ENCODE measurements at places on chromosomes 7 and 10.

DNA sequence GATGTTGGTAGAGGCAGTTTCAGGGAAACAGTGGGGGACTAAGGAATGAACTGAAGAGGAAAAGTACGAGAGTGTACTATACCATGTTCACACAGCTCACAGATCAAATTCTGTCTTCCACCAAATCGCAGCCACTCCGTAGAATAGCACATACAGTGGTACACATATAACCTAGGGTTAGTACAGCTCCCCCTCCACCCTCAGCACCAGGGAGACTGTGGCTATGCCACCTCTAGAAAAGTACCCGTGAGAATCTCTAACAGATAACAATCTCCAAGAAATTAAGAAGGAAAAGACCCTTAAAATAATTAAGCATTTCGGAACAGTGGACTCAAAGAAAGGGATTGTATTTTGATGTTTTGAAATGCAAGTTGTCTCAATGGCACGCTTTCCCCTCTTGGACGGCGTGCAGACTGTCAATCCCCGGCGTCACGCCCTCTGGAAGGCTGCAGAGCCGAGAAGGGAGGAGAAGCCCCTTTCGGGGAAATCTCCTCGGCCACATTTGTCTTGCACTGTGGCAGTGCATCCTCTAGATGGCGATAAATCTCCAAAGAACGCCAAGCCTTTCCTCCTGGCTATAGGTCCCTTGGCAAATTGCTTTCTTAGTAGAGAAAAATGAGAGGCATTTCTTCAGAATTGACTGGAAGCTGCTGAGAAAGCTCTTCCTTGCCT is 345.0 kb downstream of the REEP3 start:
- peak; percentile 14 for DNase-seq

DNA sequence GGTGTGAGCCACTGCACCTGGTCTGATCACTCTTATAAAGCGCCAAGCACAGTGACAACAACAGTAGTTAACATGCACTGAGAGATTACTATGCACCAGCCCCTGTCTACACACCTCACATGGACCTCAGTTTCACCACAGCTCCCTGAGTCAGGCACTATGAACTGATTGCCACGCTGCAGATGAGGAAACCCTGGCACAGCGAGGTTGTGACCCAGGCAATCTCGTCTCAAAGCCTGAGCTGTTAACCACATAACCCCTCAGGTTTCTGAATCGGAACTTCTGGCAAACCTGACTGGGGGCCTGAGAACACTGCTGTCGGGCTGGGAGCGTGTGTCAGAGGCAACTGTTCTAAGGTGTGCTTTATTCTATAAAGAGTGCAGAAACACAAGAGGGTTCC is 150.8 kb downstream of the RNF216 start:
- no peak for DNase-seq

- no peak for DNase-seq
Observed at GRCh38 chr7:42010751-42011150, 226.3 kb downstream of the GLI3 start.

DNA sequence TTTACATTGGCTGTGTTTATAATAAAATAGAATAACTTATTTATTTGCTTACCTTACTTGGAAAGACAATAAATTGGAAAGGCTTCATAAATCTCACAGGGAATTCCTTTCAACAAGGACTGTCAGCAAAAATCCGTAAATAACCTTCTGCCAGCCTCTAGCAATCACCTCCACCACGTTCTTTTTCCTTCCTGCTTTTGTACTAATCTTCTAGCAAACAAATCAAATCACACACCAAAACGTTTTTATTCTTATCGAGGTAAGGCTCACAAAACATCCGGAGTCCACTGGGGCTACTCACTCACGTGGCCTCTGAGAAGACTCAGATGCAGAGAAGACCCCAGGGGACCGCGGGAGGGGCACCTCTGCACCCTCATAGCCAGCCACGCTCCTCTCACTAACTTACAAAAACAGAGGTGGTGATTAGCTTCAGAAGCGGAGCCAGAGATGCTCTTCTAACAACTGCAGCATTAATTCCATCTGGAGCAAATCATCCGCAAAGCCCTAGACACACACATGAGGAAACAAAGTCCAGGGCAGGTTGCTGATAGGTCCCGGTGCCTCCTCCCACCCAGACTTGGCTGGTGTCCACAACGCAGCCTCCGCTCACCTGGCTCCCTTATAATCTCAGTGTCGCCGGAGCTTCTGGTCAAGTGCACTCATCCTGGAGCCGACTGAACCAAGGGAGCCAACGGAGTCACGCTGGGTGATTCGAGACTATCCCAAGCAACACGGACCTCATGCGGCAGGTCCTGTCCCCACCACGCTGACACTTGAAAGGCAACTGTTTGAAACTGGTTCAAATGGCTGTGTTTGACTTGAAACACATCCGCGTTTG is 22.5 kb downstream of the CTBP2 start:
- DNase-seq = no peak

GRCh38 chr10:127195571-127196281 is 665 bp downstream of the INSYN2A start:
- no peak for DNase-seq

GRCh38 chr7:149496642-149497391 is 792 bp downstream of the ZNF746 start:
- DNase-seq = peak; percentile 47

DNA sequence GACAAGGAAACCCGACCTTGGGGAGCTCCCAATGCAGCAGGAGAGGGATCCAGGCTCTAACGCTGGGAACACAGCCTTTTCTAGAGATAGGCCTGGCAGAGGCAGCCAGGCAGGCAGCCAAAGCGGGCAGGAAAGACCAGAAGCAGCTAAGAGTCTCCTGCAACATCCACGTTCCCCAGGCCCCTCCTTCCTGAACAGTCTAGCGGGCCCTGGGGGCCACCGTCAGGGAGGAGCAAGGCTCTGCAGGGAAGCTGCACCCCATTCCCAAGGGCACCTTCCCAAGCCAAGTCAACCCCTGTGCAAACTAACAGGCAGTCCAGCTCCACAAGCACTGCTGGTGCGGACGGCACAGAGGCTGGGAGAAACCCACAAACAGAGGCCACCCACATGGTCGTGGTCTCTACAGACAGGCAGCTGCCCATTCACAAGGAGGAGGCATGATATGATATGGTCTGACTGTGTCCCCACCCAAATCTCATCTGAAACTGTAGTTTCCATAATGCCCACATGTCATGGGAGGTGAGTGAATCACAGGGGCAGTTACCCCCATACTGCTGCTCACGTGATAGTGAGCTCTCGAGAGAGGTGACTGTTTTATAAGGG is 115.7 kb downstream of the MAD1L1 start:
- no peak for DNase-seq
